Stimulated activated CD8-positive, alpha-beta memory T cell treated with anti-CD3 and anti-CD28 coated beads, Interleukin-15, amount 100 ng/mL, for 4 hours (primary cell): ENCODE measurements at places on chromosomes 5 and 9.

- no peak for DNase-seq
These were observed 405.4 kb downstream of the DMAC1 start for GRCh38 chr9:7394002-7394774.

- DNase-seq: no peak
These were observed 203.4 kb downstream of the MCTP1 start for GRCh38 chr5:95081500-95081960.

DNA sequence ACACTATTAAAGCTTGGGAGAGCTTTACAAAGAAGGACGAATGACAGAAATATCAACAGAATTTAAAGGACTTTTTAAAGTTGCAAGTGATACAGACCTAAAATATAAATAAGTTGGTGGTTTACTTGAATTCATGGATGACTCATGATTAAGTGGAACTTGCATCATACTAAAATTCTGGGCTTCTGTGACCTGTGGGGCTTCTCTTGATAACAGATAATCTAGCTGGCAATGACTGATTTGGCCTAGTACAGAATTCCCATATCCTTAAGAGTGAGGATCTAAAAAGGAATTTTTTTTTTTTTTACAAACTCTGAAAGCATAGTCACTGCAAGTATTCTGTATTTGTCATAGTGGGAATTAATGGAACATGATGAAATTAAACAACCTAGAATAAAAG is 543.7 kb upstream of the SGCD start:
- no peak for DNase-seq

DNA sequence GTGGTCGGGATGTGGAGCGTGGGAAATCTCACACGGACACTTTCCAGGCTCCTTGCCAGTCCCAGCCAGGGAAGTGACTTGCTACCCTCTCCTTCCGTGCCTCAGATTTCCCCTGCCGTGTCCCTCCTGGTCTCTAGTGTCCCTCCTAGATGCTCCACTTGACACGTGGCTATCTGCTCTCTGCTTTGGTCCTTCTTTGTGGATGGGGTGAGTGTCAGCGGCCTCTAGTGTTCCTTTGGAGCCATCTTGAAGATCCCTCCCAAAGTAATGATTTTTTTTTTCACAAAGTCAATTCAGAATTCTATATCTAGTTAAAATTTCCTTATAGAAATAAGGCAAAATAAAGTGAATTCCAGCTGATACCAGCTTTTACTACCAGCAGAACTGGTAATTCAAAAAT is 117.7 kb downstream of the MRPL36 start:
- DNase-seq: no peak

DNA sequence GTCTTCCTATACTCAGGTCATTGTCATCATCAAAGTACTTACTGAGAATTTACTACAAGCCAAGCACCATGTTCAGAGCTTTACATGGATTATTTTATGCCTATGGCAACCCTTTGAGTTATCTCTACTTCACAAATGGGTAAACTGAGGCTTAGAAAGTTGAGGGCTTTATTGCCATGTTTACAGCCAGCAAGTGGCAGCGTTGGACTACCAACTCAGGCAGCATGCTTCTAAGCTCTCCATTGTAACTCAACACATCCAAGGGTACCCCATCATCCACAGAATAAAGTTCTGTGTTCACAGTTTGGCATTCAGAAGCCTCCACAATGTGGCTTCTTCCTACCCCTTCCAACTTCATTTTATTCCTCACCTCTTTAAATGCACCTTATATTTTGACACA is 422.6 kb upstream of the GRIA1 start:
- no peak for DNase-seq

DNA sequence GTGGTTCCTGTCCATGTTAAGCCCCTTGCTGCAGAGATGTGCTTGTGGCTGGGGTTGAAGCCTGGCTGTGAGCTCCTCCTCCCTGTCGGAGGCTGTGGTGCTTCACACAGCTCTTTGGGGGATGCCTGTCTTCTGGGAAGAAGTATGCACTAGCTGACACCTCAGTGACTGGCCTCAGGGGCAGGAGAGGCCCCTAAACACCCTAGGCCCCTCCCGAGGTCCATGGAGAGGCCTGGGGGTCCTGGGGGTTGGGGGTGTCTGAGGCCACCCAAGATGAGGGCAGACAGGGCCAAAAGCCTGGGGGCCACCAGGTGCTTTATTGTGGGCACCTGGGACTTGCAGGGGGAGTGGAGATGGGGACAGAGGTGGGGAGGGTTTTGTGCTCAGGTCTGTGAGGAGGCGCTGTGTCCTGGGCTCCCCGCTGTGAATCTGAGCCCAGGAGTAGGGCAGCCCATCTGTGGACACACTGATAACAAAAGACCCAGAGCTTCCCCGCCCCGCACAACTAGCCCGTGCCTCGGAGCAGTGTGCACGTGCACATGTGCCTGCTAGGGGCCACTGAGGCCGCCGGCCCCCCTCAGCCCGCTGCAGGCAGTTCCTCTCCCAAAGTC is 92.0 kb downstream of the PHF2 start:
- DNase-seq: no peak

DNA sequence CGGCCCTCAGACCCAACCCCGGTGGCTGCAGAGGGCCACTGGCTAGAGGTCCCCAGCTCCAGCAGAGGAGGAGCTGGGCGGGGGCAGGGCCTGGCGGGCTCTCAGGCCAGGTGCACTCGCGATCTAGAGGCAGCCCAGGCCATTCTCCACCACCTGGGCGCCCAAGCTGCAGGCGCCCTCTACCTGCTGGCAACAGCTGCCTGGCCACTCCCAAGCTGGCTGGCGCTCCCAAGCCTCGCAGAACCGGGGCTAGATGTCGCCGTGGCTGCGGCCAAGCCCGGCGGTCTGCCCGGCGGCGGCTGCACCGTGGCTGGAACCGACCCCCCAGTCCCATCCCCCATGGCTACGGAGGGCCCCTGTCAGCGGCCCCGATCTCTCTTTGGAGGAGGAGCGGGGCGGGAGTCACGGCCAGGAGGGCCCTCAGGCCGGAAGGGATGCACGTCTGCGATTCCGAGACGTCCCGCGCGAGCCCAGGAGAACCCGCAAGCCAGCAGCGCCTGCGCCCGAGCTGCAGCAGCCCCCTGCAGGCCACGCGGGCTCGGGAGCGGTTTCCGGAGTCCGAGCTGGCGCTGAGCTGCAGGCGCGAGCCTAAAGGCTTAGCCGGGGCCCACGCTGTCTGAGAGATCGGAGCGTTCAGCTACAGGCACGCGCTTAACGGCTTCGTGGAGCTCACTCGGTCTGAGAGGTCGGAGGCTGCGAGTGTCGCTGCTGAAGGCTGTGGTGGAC is 44.3 kb upstream of the BICD2 start:
- no peak for DNase-seq
